Activated CD4-positive, alpha-beta T cell treated with anti-CD3 and anti-CD28 coated beads, Interleukin-2, amount 10 ng/mL, durations not matched to agents 24 days and 14 days (primary cell): ENCODE measurements at places on chromosomes 2 and 18. TPM values are rescaled to one million over a fixed set of nuclear protein-coding genes. Genes with fewer than 3 reads are reported as not detected.

RNU2-63P gene
- total RNA-seq = 34.0 and 34.9 TPM in 2 replicates

CYP1B1 gene
- total RNA-seq = 12.2 and 13.7 TPM in 2 replicates

EGR4 gene
- 1.2 and 1.5 TPM in 2 replicates for total RNA-seq

PSMA8 gene
- 0.80 and 0.93 TPM in 2 replicates for total RNA-seq

SKA1 gene
- 20.0 and 22.1 TPM in 2 replicates for total RNA-seq

PLEK gene
- 0.26 and 0.62 TPM in 2 replicates for total RNA-seq

CPO gene
- total RNA-seq = not detected in 2 replicates

C1GALT1C1L gene
- not detected in 2 replicates for total RNA-seq

KCNK3 gene
- not detected in 2 replicates for total RNA-seq

PCARE gene
- not detected in 2 replicates for total RNA-seq

MC5R gene
- total RNA-seq = not detected in 2 replicates

LCT gene
- total RNA-seq = 0.31 and 0.51 TPM in 2 replicates

RAB6C gene
- total RNA-seq = not detected in 2 replicates
